Stimulated activated CD8-positive, alpha-beta memory T cell treated with anti-CD3 and anti-CD28 coated beads, Interleukin-4, amount 100 ng/mL, for 1 hour (primary cell): ENCODE measurements at places on chromosomes 4 and X.

DNA sequence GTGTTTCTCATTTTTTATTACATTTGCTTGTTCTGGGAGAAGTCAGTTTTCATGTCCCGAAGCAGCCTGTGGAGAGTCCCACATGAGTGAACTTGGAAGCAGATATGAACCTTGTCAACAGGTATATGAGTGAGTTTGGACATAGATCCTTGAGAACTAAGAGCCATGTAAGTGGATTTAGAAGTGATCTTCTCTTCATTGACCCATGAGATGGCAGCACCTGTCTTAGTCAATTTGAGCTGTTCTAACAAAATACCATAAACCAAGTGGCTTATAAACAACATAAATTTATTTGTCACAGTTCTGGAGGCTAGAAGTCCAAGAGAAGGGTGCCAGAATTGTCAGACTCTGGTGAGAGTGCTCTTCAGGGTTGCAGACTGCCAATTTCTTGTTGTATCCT, 1043.8 kb downstream of the ADGRL3 start:
- DNase-seq, result no peak

DNA sequence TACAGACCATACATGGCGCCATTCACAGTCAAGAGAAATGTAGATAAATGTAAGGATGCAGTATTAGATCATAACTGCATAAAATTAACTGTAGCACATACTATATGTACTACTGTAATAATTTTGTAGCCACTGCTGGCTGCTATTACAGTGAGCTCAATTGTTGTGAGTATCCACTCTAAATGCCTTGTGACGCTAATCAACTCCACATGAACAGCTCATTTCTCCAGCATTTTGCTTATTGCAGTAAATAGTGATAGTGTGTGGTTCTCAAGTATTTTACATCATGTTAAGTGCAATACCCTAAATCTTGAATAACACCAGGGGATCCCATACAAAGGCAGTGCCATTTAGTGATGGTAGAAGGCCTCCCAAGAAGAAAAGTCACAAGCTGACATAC, 21.2 kb downstream of the FGFBP1 start:
- no peak for DNase-seq

- DNase-seq, result no peak
Measured at GRCh38 chr4:147012059-147012707, 66.5 kb upstream of the TTC29 start.

- DNase-seq, result no peak
Measured at GRCh38 chr4:47929682-47930201, 15.4 kb upstream of the NFXL1 start.

GRCh38 chr4:189202182-189202868, 738.3 kb upstream of the FRG1 start:
- peak; percentile 1 for DNase-seq

GRCh38 chrX:65587616-65588526, 53.3 kb upstream of the LAS1L start:
- DNase-seq, result no peak

DNA sequence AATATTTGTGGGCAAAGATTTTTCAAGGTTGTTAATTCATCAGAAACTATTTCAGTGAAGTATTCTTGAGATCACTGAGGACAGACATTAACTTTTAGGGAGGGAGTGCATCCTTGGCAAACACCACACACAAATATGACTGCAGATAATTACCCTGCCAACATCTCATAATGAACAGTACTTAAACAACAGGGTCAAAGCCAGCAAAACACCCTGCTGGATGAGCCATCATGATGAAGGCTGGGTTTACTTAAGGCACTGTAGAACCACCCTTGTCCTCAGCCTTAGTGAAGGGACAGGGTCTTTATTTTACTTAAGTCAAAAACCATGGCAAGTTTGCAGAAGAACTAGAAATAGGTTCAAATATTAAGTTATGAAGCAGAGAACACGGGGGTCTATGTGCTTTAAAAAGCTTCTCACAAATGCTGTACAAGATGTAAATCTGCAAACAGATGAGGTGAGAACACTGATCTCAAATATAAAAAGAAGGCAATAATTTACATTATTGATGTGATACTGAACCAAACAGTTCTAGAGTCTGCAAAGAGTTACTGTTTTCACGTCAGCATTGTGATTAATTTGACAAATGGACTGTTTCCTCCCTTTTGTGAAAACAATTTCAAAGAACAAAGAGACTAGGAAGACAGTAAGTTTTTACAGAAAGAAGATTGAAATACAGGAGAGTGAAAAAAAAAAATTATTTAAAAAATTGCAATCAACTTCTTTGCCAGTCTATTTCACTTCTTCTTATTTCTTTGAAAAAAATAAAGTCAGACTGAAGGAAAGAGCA, 28.2 kb downstream of the TAPT1 start:
- DNase-seq, result no peak

DNA sequence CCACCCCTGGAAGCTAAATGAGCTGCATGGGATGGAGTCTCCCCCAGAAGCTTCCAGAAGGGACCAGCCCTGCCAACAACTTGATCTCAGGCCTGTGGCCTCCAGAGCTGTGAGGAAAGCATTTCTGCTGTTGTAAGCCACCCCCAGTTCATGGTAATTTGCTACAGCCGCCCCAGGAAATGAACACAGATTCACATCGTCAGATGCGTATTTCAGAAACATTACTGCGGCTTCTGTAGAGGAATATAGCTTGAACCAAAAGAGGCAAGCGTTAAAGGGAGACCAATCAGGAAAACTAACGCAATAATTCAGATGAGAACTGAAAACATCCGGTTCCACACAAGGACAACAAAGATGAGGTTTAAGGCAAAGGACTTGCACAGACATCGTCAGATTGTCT, 128.4 kb upstream of the TBL1X start:
- DNase-seq, result no peak

GRCh38 chrX:105477351-105477750, 256.9 kb upstream of the TEX13A start:
- DNase-seq, result no peak

DNA sequence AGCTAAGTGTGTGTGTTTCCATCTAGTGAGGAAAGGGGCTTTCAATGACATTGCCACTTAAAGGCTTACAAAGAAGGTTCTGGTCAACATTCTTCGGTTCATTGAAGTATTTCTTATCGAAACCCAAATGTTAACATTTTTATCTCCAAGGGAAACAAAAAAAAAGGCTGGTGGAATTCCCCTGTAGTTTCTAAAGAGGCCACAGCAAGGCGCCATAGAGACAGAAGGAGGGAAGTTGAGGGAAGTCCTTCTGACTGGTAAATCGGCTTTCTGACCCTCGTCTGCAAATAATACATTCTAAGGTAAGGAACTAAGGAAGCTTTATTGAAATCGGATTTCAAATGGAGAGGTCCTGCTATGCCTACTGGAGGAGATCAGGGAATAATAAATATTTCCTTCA, 1.7 kb upstream of the ZFP42 start:
- DNase-seq, result no peak

- no peak for DNase-seq
Measured at GRCh38 chrX:106874075-106874474, 29.1 kb downstream of the RIPPLY1 start.

DNA sequence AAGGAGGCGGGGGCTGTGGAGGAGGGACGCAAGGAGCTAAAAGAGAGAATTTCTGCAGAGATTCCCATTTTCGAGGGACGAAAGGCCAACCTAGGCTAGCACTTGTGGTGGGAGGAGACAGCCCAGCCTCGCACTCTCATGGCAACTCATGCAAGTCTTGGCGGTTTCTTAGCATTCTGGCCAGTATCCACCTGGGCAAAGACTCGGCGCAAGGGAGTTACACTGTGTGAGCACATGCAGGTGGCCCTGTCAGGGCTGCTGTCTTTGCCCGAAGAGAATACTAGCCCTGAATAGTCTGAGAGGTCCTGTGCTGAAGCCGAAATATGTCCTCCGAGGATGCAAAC, 15.5 kb downstream of the MCF2 start:
- no peak for DNase-seq

GRCh38 chr4:37892641-37893040, 1.8 kb downstream of the TBC1D1 start:
- DNase-seq, result no peak

DNA sequence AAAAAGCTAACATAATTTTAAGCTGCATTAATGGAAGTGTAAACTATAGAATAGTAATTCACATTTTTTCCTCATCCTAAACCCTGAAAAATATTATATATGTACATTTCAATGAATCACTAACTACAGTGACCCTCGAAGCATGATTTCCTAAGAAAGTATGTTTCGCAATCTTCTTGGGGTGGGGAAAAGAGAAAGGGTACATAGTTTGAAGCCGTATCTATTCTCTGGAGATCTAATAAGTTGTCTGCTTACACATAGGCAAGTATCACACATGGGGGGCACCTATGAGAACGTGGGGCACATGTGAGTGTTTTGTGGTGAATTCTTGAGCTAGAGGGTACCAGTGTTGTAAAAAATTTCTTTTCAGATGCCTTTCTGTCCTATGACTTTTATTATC, 71.2 kb downstream of the JADE1 start:
- DNase-seq, result no peak

- no peak for DNase-seq
Measured at GRCh38 chr4:74206088-74206825, 48.3 kb downstream of the MTHFD2L start.

DNA sequence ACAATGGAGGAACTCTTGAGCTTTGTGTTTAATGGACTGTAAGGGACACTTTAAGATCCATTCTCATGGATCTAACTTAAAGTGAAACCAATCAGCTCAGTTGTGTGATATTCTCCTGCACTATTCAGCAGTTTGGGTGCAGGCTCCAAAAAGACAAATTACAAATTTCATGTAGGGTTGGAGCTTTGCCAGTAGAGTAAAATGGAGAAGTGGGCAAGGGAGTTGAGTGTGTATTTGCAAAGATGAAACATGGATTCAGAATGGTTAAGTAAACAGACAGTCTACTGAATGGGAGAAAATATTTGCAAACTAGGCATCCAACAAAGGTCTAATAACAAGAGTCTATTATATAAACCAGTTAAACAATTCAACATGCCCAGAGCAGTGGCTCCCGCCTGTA, 21.2 kb upstream of the MID2 start:
- DNase-seq, result no peak

GRCh38 chr4:4930677-4931076, 71.2 kb downstream of the MSX1 start:
- DNase-seq, result no peak

- DNase-seq, result no peak
Measured at GRCh38 chr4:82801910-82802521, 3.4 kb upstream of the SCD5 start.

DNA sequence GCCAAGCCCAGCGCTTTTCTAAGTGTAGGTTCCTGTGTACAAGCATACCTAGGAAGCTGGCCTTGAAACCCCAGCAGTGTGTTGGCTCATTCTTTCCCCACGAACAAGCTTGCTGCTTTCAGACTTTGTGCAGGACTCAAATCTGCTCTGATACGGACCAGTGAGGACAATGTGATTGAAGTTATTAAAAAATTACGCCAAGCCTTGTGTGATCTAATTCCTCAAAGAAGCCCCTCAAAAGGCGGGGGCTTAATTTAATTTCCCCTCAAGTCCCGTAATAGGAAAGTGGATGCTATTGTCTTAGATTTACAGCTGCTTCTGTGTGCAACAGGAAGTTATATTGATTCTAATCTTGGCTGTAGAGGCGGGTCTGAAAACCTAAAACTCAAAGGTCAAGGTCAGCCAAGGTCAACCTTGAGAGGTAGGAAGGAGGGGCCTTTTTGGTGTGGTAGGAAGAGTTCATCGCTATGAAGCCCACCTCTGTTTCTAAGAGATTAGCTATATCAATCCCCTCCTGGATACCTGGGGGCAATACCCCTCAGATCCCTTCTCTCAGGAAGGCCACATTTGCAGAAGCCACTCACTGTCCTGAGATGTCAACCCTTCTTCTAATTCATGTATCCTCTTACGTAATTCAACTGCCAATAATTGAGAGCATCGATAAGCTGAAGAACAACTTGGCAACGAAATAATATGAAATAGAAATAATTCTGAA, 45.1 kb downstream of the TBC1D9 start:
- DNase-seq, result no peak

GRCh38 chr4:109966891-109967481, 54.3 kb downstream of the EGF start:
- no peak for DNase-seq
